ENCODE measurements at places on chromosomes 16 and 17. TPM values are rescaled to one million over a fixed set of nuclear protein-coding genes. Genes with fewer than 3 reads are reported as not detected.

DNA sequence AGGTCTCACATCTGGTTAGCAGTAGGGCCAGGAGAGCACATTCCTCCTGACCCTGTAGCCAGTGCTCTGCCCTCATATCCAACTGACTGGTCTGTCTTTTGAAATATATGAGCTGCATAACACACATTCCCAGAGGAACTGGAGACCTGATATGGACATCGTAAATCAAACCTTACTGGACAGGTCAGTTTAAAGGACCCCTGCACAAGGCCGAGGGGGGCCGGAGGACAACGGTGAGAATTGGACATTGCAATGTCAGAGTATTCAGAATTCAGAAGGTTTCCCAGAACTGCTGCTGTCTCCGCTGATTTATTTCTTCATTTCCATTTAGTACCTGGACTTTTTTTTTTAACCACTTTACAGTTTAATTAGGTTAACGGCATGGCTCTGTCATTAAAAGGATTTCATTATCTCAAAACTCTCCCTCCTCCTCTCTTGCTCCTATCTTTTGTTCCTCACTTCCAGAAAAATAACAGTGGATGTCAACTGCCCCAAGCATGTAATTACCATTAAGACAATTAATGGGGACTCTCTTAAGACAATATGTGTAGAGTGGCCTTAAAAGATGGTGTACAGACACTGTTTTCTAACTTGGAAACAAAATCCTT is 4.9 kb downstream of the PMFBP1 start:
- no peak for DNase-seq

- DNase-seq, result no peak
Observed at GRCh38 chr17:8742819-8743218, 1.8 kb downstream of the CCDC42 start.

DNA sequence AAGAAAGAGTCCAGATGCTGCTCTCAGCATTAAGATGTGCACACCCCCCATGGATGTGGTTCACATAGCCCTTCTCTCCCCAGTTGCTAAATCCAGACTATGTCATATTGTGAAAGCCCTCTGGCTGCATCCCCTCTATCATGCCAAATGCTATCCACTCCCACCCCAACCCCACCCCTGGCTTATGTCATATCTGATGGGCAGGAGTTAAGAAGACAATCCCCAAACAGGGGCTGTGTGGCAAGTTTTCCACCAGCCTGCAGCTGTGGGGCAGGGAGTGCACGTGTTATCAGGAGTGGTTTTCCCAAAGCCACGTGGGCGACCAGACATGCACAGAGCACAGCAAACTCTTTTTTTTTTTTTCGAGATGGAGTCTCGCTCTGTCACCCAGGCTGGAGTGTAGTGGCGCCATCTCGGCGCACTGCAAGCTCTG is 10.0 kb downstream of the FAM117A start:
- DNase-seq, result no peak

- no peak for DNase-seq
Observed at GRCh38 chr17:32396343-32396742, 46.4 kb downstream of the ZNF207 start.

The SOCS1 gene
- total RNA-seq, result 14.5 TPM

The CDT1 gene
- 36.8 TPM for total RNA-seq

The RND2 gene
- 7.1 TPM for total RNA-seq
